ENCODE measurements at places on chromosomes 4 and X.

DNA sequence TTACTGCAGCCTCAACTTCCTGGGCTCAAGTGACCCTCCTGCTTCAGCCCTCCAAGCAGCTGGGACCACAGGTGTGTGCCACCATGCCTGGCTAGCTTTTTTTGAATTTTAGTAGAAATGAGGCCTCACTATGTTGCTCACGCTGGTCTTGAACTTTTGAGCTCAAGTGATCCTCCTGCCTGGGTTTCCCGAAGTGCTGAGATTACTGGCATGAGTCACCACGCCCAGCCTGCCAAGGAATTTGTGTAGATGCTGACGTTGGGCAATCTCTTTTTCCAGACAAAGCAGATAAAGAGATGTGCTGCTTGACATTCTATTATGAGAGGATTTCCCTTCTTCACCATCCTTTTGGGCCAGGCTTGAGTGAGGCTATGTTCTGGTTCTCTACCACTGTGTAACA, 254.5 kb upstream of the RPS6KA3 start:
- DNase-seq, result no peak

- DNase-seq, result no peak
Measured at GRCh38 chr4:71540749-71541269, 202.0 kb downstream of the SLC4A4 start.

DNA sequence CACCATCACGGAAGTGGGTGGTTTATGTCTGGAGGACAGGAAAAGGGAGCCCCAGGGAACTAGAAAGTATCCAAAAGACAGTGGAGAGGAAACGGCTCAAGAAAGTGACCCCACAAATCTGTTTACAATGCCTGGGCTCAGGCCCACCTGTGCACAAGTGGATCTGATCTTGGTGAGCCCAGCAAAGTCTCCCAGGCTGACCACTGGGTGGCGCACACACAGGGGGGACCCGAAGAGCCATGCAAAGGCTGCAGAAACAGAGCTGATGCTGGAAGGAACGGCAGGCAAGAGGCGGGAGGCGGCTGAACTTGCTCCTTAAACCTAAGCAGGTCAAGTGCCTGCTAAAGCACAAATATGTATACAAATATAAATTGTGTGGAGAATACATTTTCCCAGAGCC, 9.6 kb downstream of the HAUS7 start:
- no peak for DNase-seq

- DNase-seq, result no peak
Measured at GRCh38 chr4:56799161-56799759, 22.2 kb downstream of the SPINK2 start.

GRCh38 chr4:21948347-21949072, at the start of gene KCNIP4:
KCNIP4 (minus strand) TSS chr4:21948772.
- DNase-seq, result peak; percentile 33

GRCh38 chr4:139783741-139784484, 118.3 kb downstream of the MGST2 start:
- no peak for DNase-seq

- DNase-seq, result no peak
Measured at GRCh38 chr4:173093361-173093760, 75.2 kb upstream of the GALNT7 start.

- no peak for DNase-seq
Measured at GRCh38 chr4:107725281-107725859, 5.3 kb upstream of the PAPSS1 start.

- DNase-seq, result no peak
Measured at GRCh38 chr4:77153006-77153405, 4.0 kb upstream of the CCNG2 start.

GRCh38 chr4:73730867-73731266, 9.5 kb upstream of the CXCL8 start:
- no peak for DNase-seq

GRCh38 chr4:38020386-38020785, 60.2 kb downstream of the PTTG2 start:
- no peak for DNase-seq

DNA sequence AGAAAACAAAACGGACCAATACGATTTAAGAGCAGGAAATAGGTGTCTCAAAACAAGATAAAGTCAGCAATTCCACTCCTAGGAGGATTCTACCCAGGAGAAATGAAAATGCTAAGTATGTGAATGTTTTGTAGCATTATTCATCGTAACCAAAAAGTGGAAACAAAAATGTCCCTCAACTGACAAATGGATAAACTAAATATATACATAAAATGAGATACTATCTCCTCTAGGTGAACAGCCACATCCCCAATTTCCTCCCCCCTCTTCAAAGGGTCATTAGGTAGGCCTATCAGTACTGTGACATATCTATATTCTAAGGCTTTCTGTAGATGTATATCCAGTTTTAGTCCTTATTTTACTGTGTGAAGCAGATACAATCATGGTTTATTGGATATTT, 18.0 kb downstream of the DDX3X start:
- no peak for DNase-seq

DNA sequence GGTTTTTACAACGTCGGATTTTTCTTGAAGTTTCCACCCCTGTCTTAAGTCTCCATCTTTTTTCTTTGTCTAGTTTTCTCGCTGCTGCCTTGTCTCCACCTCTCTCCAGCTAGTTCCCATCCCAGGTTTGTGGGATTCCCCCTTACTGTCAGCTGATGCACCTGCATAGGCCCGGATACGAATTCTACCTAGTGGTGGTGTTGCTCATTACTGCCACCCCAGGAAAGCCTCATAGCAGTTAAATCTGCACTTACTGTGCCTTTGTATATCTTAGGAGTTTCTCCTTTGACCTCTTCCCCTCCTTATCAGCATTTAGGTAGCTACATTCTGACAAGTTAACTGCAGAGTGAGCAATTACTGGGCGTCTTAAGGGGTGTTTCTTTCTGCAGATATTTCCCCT, 1693.1 kb upstream of the TENM3 start:
- DNase-seq, result no peak

GRCh38 chrX:18617407-18617750, 54.5 kb downstream of the RS1 start:
- DNase-seq, result peak; percentile 36

DNA sequence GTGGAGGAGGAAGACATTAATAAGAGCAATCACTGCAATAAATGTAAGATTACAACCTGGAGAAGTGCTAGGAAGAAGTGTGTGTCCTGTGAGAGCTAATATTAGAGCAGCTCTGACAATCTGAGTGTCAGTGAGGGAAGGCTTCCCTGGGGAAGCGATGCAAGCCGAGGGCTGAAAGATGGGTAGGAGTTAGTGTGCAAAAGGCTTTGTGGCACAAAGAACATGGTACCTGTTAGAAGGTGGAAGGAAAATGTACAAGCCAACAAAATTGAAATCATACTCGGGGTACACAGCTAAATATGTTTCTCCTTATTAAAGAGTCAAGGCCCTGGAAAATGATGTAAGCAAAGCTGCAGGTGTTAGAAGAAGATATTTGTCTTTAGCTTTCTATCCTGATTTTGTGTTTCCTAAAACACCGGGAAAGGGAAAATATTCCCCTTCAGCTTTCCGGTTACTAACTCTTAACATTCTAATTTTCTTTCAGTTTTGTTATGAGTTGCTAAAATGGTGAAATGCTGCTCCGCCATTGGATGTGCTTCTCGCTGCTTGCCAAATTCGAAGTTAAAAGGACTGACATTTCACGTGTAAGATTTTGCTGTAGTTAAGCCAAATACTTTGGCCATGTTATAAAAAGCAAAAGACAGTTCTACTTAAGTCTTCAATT, 808 bp downstream of the THAP6 start:
- DNase-seq, result no peak

DNA sequence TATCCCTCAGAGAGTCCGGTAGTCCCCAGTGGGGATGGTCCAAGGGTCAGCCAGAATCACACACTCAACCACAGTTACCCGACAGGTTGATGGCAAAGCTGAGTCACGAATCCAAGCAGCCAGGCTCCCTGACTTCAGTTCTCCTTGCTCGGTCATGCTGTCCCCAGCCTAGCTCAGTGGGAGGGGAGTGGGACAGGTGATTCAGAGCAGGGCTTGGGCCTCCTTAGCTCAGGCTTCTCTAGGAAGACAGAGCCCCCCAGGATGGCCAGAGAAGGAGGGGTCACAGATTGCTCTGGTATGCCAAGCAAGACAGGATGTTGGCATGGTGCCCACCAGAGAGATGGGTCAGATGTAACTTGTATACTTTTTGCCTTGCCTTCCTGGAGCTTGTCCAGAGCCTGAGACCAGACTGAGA, 66.5 kb downstream of the EFNB1 start:
- no peak for DNase-seq

- no peak for DNase-seq
Measured at GRCh38 chr4:31088600-31089230, 368.5 kb downstream of the PCDH7 start.

- DNase-seq, result no peak
Measured at GRCh38 chrX:136714626-136715599, 65.8 kb downstream of the ARHGEF6 start.

- no peak for DNase-seq
Measured at GRCh38 chr4:131288441-131288840, 1860.7 kb upstream of the PCDH10 start.

DNA sequence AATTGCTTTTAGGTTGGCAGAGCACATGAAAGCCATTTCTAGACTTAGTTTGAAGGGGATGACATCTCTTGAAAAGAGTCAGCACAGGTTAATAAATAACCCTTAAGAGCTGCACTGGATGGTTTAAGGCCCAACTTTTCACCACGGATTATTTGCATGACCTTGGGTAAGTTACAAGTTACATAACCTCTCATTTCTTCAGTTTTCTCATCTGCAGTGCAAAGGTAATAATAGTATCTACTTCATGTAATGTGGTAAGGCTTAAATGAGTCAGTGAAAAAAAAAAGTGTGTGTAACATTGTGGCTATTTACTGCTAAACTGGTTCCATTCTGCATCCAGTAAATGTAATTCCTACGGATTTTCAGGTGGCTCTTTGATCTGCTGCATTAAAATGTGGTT, 715.8 kb downstream of the CCSER1 start:
- DNase-seq, result no peak

- DNase-seq, result no peak
Measured at GRCh38 chrX:21166272-21166982, 207.8 kb upstream of the CNKSR2 start.

- DNase-seq, result no peak
Measured at GRCh38 chr4:27009539-27009938, 148.9 kb downstream of the STIM2 start.

- no peak for DNase-seq
Measured at GRCh38 chrX:119381349-119381944, 17.7 kb upstream of the SLC25A43 start.

- DNase-seq, result no peak
Measured at GRCh38 chr4:120754590-120754989, 167.9 kb downstream of the PRDM5 start.

DNA sequence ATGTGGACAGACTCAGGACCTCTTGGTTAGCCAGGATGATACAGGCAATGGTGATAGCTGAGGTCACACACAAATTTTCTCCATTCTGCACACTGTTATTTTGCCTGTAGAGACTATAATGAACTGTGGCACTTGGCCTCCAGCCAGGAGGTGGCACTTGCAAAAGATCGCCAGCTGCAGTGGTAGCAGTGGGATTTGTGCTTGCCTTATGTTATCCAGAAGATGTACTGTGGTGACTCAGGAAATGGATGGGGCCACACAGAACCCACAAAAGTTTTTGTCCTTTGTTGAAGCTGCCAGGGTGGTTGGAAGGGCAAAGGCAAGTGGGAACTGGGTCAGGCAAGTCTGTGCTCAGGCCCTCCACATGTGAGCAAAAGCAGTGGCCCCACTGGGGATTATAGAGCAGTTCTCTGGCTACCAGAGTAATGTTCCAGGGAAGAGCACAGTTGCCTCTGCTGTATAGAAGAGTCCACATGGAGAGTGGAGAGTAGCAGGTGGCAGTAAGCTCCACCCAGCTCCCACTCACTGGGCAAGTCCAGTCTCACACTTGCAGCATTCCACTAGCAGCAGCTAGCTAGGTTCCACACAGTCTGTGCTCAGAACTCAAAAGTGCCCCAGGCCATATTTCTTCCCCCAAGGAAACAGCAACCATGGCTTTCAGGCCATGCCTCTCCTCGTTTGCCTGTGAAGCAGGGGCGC, 5.9 kb upstream of the C4orf17 start:
- no peak for DNase-seq

DNA sequence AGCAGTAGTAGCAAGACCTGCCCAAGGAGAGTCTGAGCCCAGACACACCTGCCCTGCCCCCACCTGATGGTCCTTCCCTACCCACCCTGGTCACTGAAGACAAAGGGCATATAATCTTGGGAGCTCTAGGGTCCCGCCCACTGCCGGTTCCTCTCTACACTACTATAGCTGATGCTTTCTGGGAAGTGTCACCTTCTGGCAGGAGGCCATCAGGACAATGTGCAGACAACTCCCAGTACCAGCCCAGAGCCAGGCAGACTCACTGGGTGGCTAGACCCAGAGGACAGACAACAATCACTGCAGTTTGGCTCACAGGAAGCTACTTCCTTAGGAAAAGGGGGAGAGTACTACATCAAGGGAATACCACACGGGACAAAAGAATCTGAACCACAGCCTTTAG, 312.7 kb downstream of the SPRY1 start:
- DNase-seq, result no peak

- no peak for DNase-seq
Measured at GRCh38 chr4:172809319-172809718, 359.3 kb upstream of the GALNT7 start.
